Stimulated activated CD8-positive, alpha-beta memory T cell treated with anti-CD3 and anti-CD28 coated beads, Interleukin-4, amount 100 ng/mL, for 4 hours (primary cell): ENCODE measurements at places on chromosomes 16 and 17.

DNA sequence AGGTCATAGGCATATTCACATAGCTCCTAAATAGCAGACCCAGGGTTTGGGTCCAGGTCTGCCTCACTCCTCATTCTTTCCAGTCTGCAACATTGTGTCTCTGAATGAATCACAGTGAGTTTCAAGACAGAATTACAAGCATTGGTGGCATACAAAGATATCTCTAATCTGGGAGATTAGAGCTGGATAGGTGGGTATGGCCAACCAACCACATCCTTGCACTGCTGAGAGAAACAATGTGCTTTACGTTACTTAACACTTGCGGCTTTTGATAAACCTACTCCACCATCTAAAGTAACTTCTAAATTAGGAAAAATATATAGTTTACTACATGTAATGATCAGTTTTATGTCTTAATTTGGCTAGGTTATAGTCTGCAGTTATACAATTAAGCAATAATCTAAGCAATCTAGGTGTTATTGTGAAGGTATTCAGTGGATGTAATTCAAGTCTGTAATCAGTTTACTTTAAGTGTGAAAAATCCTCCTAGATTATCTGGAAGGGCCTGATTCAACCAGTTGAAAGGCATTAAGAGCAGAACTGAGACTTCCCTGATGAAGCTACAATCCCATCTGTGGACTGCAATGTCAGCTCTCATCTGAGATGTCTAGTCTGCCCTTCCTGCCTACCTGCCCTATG, 26.7 kb downstream of the CDH11 start:
- no peak for DNase-seq

DNA sequence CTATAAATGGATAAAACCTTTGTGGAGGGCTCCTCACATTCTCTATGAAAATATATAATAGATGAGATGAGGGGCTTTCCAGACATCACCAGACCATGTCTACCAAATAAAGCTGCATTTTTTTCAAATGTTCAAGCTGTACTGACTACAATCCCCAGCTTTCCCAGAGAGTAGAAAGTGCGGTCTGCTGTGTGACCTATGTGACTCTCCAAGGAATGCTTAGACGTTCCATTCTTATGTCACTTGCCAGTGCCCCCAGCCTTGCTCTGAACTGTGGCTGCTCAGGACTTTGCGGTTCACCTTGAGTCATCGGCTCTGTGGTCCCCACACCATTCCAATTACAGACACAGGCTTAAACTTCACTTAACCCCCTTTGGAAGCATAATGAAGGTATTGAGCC, 47.8 kb upstream of the SCNN1B start:
- DNase-seq = no peak

DNA sequence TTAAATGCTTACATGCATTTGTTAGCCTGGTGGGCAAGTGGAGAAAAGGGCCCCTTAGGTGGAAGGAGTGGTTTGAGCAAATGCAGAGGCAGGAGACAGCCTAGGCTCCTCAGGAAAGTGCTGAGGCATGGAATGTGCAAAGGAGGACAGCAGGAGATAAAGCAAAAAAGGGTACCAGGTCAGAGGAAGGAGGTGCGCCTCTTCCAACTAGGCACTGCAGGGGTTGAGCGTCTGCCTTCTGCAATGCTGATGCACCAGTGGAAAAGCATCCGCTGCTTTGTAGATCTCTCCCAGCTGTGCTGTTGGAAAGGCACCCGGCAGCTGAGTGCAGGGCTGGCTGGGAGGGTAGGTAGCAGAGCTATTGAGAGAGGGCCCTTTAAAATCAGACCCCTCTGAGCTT, 287.0 kb upstream of the XYLT1 start:
- no peak for DNase-seq

DNA sequence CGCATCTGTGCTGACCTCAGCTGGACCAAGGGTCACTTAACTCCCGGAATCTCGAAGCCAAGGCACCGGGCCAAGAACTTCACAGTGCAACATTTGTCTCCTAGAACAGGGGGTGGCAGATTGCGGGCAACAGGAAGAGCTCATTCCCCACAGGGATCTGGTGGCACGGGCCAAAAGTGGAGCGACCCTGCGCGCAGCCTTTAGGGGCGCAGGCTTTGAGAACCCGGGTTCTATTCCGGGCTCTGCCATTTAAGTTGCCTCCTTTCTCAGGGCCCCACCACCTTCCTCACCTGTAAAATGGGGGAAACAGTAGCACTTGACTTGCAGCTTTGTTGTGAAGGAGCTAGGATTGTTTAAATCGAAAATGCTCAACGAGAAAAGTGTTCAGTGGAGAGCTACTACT, 651 bp downstream of the SHMT1 start:
- no peak for DNase-seq

DNA sequence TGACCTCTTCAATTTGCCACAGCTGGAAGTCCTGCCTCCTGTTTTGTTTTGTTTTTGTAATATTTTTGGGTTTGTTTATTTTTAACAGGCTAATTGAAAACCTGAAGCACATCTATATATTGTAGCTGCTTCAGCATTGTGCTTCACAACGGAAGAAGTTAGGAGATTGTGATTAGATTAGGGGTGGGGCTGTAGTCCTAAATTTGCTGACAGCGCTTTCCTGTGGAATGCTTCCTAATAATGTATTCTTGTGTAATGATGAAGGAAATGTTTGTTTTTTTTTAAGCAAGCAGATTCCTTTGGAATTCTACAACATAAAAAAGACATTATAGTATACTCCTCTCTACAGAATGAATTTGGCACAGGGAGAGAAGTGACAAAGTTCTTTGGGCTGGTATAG, 70.1 kb downstream of the NLK start:
- no peak for DNase-seq

GRCh38 chr17:77327181-77327565, 186.4 kb downstream of the SEC14L1 start:
- no peak for DNase-seq

- DNase-seq = no peak
These were observed at the start of gene ACSM5 for GRCh38 chr16:20409398-20410120. ACSM5 (plus strand) TSS chr16:20409534; CDS start chr16:20411485, 1,951 bp downstream.

- DNase-seq = no peak
These were observed 15.4 kb downstream of the CLUH start for GRCh38 chr17:2695961-2696760.

DNA sequence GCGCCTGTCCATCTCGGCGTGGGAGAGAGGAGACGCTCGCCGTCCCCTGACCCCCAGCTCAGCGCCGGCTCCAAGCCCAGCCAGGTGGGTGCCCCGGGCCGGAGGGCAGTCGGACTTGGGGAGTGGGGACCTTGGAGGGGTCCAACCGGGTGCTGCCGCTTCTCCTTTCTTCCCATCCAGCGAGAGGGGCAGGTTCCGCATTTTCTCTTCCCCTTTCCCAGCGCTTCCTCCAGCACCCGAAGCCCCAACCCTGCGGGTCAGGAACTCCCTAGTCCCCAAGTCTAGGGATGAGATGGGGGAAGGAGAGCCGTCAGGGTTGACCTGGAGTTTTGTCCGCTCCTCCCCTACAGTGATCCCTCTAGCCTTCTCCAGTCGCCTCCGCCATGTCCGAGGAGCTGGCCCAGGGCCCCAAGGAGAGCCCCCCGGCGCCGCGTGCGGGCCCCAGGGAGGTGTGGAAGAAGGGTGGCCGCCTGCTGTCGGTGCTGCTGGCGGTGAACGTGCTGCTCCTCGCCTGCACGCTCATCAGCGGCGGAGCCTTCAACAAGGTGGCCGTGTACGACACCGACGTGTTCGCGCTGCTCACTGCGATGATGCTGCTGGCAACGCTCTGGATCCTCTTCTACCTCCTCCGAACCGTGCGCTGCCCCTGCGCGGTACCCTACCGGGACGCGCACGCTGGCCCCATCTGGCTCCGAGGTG, at the start of gene OTOP2:
OTOP2 (plus strand) TSS at position 24 of the 699 bp plus-strand sequence; CDS start at position 384, 360 bp downstream.
- no peak for DNase-seq

DNA sequence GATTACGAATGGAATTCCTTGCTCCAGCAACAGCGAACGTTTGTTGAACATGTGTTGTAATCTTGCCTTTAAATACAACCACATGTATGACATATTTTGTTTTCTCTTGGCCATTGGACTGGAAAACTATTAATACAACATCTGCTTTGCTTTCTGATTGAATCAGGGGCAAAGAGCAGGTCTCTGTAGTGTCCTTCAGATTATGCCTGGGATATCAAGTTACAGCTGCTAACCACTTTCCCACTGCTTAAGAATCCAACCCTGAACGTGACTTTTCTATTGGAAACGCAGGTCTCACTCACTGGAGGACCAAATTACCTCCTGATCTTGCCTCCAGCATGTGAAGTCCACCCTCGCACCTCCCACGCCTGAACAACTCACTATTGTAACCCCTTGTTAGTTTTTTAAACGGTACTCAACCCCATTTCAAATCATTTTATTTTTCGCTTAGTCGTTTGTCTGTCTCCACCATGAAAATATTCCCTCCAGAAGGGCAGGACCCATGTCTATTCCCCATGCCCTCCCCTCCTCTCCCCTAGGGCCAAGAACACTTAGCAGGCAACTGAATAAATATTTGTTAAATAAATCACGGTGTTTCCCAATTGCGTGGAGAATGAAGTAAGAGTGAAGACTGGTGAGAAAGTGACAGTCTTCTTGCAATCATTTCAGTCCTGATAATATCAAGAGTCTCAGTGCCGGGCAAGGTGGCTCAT, 57.4 kb upstream of the MRTFB start:
- no peak for DNase-seq

DNA sequence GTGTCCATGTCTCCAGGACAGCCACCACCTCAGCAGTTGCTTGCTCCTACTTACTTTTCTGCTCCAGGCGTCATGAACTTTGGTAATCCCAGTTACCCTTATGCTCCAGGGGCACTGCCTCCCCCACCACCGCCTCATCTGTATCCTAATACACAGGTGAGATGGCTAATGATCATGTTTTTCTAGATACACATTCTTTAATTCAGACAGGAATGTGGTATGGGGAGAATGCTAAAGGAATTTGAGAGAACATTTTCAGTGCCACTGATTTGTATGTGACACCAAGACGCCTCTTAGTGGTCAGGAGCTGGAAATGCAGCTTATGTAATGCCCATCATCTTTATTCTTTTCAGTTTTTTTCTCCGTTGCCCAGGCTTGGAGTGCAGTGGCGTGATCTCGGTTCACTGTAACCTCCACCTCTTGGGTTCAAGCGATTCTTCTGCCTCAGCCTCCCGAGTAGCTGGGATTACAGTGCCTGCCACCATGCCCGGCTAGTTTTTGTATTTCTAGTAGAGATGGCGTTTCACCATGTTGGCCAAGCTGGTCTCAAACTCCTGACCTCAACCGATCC, 8.9 kb upstream of the RAPGEFL1 start:
- DNase-seq = no peak

- DNase-seq = no peak
These were observed 129.9 kb downstream of the SNX11 start for GRCh38 chr17:48237456-48237855.

GRCh38 chr16:56108724-56109123, 82.6 kb upstream of the GNAO1 start:
- no peak for DNase-seq

- no peak for DNase-seq
These were observed 37.8 kb upstream of the C16orf78 start for GRCh38 chr16:49335828-49336227.

- DNase-seq = no peak
These were observed 461.2 kb upstream of the CDH5 start for GRCh38 chr16:65905331-65905730.

DNA sequence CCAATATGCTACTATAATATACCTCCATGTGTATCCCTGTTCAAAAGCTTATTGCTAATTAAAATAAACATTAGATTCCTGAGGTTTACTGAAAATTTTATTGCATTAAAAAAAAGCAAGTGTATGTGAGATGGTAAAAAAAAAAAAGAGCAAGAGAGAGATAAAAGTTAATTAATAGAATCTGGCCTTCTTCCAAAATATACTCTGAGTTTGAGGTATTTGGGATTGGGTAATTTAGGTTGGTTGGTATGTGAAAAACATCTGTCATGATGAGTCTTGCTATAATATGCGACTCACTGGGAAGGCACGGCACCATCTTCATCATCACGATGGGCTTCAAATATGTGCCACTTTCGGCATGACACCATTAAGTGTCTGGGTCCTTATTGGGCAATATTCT, 711.1 kb upstream of the SOX9 start:
- DNase-seq = no peak

GRCh38 chr17:1916963-1917715, 87.3 kb downstream of the RPA1 start:
- no peak for DNase-seq

DNA sequence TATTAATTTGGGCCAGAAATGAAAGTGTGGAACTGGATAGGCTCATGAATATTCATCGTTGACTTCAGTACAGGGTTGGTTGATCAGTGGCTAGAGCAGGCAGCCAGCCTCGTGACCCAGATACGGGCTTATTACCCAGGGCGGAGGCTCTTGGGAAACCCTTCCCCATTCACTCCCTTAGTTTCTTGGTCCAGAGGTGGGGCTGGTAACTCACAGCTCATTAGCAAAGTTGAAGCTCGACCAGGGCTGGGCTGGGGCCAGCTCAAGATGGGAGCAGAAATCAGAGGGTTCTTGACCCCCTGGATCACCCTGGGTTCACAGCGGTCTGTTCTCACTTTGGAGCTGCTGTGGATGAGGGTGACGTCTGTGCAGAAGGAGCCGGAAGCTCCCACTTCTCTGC, 44.6 kb upstream of the GSE1 start:
- DNase-seq = no peak
